ENCODE measurements at places on chromosomes 13 and 19. TPM values are rescaled to one million over a fixed set of nuclear protein-coding genes. Genes with fewer than 3 reads are reported as not detected.

COX7A1 gene
- total RNA-seq: 2,816 TPM

PSG6 gene
- not detected for total RNA-seq

C5AR2 gene
- total RNA-seq: 0.61 TPM

RNF225 gene
- total RNA-seq: not detected

CEACAM4 gene
- 0.23 TPM for total RNA-seq

OR1M1 gene
- total RNA-seq: not detected

FGF22 gene
- 0.26 TPM for total RNA-seq

SEMA6B gene
- 27.0 TPM for total RNA-seq

SOX1 gene
- not detected for total RNA-seq

- no peak for DNase-seq
Measured at GRCh38 chr13:91165758-91166157, 181.7 kb upstream of the MIR17HG start.

GRCh38 chr13:110872034-110872767 is 42.7 kb downstream of the ANKRD10 start:
- DNase-seq: no peak

DNA sequence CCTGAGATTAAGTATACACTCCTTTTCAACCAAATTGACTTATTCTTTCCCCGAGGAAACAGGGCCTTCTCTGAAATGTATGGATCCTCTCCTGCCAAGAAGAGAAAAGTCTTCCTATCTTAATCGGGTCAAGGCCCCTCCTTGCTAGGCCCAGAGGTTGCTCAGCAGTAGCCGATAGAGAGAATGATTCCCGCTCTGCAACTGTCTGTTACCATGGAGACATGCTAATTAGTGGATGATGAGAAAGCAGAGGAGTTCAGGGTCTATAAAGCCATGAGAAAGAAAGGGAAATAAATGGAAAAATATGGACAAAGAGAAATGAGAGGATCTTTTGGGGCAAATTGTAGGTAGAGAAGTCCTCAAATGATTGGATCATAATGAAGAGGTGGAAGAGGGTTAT is 103.5 kb downstream of the POU4F1 start:
- no peak for DNase-seq

DNA sequence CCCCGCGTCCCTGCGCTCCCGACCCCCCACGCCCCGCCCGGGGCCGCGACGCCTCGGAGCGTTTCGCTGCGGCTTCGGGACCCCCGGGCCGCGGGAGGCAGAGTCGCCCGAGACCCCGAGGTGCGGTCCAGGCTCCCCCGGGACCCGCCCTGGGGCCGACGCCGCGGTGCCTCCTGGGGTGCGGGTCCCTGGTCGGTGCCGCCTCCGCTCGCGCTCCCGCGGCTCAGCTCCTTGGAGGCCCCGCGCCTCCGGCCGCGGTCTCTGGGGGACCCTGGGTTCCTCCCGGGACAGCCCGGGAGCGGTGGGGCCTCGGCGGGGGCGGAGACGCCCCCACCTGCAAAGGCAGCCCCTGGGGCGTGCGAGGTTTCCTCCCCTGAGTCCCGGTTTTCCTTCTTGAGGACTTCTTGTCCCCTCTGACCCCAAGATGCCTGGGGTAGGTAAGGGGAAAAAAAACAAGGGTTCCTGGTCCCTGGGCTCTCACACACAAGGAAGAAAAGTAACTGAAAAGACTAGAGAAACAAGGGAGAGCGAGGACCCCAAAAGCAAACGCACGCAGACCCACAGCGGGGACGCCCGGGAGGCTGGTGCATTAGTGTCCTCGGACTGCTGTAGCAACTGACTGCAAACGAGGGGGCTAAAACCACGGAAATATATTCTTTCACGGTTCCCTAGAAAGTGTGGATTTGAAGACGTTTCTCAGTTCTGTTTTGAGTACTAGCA is 740 bp downstream of the ZNF555 start:
- DNase-seq: no peak

DNA sequence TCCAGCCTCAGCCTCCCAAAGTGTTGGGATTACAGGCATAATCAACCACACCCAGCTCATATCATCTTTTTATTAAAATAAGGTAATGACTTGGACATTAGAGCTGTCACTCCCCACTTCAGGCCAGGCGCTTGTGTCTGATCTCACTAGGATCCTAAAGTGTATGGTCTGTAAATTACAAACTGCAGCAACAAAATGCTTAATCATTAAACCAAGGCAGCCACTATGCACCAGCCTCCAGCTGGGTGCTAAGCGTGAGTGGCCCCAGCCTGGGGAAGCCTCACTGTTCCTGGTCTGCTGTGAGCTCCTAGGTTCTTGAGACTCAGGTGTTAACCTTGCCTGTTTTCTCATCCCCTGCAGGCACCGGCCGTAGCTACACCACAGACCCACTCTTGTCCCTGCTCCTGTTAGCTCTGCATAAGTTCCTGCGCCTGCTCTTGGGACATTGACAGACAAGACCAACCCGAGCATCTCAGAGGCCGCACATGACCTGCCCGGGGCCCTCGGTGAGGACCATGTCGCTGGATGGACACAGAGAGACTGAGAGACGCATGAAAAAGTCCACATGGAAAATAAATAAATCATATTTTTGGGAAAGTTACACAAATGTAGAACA is 37.8 kb downstream of the VSTM2B start:
- no peak for DNase-seq

- no peak for DNase-seq
Measured at GRCh38 chr19:27962264-27962663, 1250.7 kb downstream of the UQCRFS1 start.

- peak; percentile 26 for DNase-seq
Measured at GRCh38 chr13:36998624-36999041, 507 bp downstream of the ALG5 start.

GRCh38 chr19:10418235-10418484 is 2.2 kb upstream of the PDE4A start:
- no peak for DNase-seq

DNA sequence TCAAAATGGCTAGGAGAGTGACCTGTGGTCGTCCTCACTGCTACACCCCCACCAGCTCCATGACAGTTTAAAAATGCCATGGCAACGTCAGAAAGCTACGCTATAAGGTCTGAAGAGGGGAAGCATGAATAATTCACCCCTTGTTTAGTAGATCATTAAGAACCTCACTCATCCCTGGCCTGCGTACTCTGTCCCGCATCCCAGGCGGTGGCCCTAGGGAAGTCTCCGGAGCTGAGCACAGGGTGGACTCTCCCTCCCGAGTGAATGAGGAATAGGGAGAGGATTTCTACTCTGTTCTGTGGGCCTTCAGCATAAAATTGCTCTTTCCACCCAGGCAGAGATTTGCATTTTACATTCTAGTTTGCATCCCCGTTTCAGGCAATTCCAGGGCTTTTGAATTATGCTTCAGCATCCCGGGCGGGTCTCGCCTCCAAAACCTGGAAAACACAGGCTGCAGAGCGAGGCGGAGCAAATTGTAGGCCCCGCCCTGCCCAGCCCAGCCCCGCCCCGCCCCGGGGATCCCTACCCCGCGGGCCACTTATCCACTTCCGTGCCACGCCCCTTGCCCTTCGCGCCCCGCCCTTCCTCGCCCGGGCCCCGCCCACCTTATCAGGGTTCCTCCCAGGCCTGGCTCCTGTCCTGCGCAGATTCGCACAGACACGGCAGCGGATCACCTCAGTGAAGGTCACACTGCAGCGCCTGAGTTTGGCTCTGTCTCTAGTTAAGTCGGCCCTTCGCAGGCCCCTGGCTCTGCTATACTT is 7.5 kb upstream of the ZNF525 start:
- DNase-seq: peak; percentile 27

DNA sequence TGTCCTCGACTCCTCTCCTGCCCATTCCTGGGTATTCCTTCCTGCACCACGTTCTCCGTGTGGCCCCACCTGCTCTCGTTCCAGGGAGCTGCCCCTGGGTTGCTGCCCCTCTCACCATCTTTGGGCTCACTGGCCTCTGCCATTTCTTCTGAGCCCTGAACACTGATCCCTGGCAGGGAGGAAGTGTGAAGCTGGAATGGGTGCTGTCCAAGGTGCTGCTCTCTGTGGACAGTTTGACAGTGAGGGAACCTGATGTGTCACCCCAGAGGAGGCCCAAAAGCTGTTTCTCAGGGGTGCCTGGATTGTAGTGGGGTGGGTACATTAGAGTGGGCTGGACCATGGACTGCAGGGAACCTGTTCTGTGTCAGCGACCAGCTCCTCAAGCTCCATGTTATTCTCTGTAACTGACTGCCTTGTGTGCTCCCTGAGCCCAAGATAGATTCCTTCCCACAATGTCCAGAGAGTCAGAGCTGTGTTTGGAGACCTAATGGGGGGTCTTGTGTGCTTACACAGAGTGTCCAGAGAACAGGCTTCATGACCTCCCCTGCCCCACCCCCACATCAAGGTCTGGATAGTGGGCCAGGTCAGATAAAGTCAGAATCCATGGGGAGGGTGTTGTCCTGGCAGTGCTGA is 7.2 kb upstream of the CEACAM8 start:
- DNase-seq: no peak

- no peak for DNase-seq
Measured at GRCh38 chr13:75790198-75790970, 154.3 kb downstream of the LMO7 start.

- DNase-seq: no peak
Measured at GRCh38 chr19:39543477-39543857, 3.5 kb upstream of the EID2 start.

DNA sequence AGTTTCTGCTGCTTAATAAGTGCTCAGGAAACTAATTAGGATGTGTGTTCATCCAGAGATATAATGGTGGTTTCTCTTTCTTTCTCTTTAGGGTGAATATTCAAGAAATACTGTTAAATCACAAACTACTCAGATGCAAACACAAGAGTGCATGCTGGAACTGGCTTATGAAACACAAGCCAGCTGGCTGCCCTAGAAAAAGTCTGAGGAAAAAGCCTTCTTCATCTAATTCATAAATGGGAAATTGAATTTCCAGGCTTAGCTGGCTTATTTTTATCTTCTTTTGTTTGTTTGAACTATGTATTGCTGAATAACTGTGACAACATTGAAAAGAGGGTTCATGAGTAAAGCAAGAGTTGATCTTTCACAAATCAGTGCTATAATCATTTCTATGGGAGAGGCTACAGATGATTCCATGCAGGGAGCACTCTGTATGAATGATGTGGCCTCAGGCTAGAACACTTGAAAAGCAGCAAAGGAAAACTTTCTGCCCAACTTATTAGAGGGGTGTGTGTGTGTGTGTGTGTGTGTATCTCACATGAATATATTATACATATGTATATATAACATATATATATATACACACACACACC is 69.8 kb upstream of the SCEL start:
- DNase-seq: no peak

DNA sequence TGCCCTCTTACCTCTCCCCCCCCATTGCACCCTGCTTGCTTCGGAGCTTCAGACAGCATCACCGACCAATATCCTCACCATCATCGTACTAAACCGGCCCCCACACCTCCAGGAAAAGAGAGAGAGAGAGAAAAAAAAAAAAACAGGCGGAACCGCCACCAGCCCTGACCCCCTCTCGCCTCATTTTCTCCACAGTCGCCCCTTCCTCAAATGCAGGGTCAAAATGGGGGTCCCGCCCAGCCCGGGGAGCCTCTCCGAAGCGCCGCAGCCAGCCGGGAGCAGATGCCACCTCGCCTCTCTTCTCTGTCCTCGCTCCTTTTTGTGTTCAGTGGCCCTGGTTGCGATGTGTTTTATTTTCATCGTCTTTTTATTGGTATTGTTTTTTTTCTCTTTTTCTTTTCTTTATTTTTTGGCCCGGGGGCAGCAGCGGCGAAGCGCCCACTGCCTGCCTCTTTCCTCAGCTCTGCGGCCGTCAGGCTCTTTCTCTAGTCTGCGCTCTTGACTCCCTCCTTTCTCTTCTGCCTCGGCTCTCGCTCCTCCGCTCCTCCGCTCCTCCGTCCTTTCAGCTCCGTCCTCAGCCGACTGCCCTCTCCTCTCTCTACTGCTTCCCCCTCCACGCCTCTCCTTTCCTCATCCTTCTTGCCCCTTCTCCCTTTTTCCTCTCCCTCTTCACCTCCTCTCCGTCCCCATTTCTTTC is 41.4 kb downstream of the DEDD2 start:
- DNase-seq: no peak
